Activated naive CD4-positive, alpha-beta T cell (primary cell): ENCODE measurements at places on chromosomes 2 and 18.

GRCh38 chr2:239779584-239779983 lies 245.6 kb downstream of the NDUFA10 start:
- no peak for DNase-seq

- DNase-seq: no peak
These were observed 142.7 kb upstream of the NFATC1 start for GRCh38 chr18:79252904-79253633.

DNA sequence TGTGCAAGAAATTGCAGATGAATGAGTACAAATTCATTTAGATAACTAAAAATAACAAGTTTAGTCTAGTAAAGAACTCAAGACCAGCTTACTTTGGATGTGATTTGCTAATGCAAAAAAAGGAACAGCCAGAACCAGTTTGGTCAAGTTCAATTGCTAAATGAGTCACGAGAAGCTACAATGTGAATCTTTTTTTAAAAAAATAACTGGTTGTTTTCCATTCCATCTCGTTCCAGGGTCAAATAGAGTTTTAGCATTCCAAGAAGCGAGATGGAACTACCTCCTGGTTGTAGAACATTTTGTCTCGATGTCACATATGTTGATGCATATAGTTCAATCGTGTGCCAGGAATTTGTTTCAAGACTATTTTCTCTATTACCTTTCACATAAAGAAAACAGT lies 65.0 kb upstream of the IKZF2 start:
- DNase-seq: no peak

DNA sequence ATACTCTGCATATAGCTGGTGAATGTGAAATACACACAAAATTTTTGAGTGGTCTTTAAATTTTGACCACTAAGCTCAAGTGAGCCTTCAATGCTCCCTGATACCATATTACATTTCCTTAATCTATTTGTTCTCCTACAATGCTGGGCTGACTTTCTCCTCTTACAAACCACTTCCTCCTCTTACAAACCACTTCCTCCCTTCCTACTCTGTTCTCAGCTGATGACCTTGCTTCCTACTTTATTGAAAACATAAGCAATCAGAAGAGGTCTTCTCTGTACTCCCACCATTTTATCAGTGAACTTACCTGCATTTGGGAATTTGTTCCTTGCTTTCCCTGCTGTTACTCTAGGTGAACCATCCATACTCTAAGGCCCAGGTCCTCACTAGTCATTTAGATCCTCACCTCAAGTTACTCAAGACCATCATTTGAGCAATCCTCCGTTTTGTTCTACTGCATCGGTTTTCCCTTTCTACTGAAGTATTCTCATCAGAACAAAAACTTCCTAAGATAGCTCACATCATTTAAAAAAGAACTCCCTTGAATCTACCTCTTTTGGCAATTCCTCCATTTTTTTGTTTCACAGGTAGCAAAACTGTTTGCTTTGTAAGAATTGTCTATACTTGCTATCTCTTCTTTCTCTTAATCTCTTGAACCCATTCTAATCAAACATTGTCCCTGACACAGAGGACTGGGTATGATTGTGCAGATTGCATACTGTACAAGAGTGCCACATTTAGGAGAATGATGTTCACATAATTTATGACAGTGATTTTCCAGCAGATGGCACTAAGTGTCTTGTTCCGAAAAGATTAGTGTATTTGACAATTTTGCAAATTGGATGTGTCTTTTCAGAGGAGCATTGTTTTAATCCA lies 96.5 kb downstream of the EPB41L5 start:
- DNase-seq: no peak

DNA sequence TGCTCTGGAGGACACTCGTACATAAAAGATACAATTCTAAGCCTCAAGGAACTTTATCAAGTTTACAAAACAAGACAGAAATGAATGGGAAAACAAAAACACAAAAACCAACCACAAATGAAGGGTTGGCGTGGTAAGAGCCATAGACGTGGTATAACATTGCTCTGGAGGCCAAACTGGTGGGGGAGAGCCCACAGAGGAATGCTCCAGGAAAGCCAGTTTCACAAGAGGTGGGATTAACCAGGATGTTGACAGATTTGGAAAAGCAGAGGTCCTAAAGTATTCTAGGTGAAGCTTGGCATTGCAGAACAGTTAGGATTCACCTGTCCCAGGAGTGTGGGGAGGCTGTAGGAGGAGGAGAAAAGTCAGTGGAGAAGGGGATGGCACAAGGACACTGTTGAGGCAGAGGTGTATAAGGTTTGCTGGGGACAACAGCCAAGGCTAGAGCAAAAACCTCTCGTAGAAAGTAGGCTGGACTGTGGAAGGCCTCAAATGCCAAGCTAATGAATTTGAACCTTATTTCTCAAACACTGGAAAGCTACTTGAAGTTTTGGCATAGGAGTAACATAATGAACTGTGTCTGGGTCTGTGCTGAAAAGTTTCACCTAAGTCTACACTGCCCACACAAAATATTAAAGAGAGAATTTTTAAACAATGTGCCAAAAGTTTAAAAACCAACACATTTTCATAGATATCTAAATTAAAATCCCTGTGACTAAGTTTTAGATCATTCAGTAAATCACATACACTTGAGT lies 135.1 kb downstream of the THADA start:
- no peak for DNase-seq

DNA sequence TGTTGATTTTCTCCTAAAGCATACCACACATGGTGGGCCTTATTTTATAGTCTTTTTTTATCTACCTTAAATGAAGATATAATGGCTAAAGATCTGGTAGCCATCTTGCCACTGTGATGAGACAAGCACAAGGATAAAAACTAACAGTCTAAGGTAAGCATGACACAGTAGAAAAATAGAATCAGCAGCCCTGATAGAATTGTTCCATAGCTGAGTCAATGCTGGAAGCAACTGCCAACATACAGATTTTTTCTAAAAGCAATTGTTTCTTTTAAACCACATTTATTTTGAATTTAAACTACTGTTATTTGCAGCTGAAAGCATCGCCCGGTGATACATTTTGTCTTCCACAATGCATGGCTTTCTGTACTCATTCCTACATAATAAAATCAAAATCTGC lies 1091.5 kb upstream of the CHAC2 start:
- no peak for DNase-seq

- no peak for DNase-seq
These were observed 88.2 kb downstream of the INPP5D start for GRCh38 chr2:233148354-233148753.

DNA sequence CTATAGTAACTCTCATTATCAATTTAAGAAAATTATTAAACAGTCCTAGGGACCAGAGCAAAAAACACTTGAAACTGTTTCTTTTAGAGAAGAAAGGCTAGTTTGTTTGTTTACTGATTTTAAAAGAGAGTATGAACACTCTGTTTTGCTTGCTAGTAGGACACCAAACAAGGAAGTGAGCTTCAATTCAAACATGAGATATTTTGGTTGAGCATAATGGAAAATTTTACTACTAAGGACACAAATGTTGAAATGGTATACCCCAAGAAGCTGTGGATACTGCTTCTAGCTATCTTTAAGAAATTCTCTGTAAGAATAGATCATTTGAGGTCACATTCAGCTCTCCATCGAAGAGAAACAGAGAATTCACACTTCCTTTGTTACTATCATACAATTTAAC lies 216.3 kb upstream of the SMAD7 start:
- no peak for DNase-seq
